ENCODE measurements at places on chromosomes 13 and 19.

GRCh38 chr13:59653916-59654315 is 509.8 kb downstream of the DIAPH3 start:
- DNase-seq = no peak

- no peak for DNase-seq
These were observed 746.6 kb downstream of the SLITRK5 start for GRCh38 chr13:88417801-88418200.

GRCh38 chr13:41621716-41622431 is 164.5 kb downstream of the RGCC start:
- DNase-seq = no peak

- no peak for DNase-seq
These were observed 30.5 kb downstream of the TNFSF14 start for GRCh38 chr19:6639439-6639838.

GRCh38 chr19:5127717-5128116 is 158.8 kb downstream of the KDM4B start:
- no peak for DNase-seq

DNA sequence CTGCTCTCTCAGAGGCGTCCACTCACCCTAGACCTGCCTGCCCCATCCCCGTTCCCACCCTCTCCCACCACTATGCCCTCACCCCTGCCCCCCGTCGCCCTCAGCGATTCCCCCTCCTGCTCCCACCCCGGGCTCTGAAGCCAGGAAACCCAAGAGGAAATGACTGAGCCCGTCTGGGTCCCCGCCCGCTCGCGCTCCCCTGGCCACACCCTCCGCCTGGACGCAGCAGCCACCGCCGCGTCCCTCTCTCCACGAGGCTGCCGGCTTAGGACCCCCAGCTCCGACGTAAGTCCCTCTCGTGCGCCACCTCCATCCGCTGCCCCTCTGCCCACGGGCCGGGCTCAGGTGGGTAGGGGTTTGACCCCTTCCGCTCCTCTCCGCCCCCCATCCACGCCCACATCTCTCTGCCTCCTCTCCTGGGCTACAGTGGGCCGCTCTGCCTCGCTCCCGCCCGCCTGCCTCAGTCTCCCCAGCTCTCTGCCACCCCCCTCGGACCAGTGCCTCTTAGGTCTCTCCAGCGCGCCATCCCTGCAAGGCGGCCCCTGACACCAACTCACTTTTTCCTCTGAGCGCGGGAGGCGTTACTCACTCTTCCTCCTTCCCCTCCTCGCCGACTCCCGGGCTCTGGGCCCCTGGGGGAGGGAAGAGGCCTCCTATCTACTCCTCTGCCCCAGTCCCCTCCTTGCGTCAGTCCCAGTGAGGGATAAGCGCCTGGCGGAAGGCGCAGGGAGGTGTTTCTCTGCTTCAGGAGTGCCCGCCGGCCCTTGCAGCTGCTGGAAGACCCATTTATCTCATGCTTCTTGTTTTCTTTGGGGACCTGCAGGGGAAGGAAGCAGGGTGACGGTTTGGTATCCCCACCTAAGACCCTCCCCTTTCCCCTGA is at the start of gene FXYD5:
Gene FXYD5 (plus strand): TSS at position 211 of the 882 bp plus-strand sequence. CDS start 816 bp downstream, outside the sequence.
- DNase-seq = peak; percentile 78

DNA sequence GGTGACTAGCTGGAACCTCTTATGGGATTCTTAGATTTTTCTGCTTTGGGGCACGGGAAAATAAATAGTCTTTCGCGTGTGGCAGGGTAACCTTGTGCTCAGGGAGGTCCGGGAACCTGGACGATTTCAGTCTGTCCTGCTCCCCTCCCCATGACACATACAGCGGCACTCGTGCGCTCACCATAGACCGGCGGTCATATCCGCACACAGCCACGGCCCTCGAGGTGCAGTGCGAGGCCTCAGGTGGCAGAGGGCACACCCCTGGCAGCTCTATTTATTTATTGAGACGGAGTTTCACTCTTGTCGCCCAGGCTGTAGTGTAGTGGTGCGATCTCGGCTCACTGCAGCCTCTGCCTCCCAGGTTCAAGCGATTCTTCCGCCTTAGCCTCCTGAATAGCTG is 3.0 kb downstream of the ONECUT3 start:
- no peak for DNase-seq

GRCh38 chr13:57409121-57409520 is 222.4 kb upstream of the PCDH17 start:
- no peak for DNase-seq

- DNase-seq = no peak
These were observed 711.8 kb downstream of the UQCRFS1 start for GRCh38 chr19:28500982-28501630.

DNA sequence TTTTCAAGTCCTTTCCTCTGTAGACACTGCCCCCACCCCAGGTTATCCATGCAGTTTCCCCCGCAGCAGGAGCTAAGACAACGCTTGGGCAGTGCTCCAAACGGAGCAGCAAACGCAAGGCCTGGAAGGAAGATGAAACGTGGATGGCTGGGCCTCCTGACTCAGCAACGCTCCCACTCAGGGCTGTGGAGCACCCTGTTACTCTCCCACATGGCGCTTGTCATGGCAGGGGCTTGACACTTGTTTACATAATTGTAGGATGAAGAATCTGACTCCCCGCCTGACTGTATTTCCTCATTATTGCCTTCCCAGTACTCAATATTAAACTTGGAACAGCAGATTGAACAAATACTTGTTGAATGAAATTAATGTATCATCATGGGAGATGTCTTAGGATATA is 799 bp upstream of the C1QTNF9B start:
- DNase-seq = no peak

GRCh38 chr13:95697052-95697680 is 20.2 kb downstream of the DNAJC3 start:
- no peak for DNase-seq

- DNase-seq = no peak
These were observed 12.9 kb downstream of the CLPTM1 start for GRCh38 chr19:44968118-44968517.

DNA sequence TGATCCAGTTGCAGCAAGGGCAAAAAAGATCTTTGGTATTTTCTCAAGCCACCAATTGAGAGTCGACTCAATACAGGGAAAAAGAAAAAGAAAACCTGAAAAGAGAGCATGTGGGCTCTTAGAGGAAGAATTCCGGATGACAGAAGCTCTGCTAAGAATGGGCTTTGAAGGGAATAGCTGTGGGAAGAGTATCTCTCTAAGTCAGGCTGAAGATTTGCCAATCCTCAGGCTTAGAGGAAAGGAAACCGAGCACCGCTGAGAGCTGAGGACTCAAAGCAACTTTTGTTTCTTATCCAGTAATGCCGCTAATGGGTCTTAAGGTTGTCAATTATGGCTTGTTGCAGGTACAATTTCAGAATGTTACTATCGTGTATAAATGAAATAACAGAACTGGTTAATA is 166.4 kb downstream of the EFNB2 start:
- DNase-seq = no peak

DNA sequence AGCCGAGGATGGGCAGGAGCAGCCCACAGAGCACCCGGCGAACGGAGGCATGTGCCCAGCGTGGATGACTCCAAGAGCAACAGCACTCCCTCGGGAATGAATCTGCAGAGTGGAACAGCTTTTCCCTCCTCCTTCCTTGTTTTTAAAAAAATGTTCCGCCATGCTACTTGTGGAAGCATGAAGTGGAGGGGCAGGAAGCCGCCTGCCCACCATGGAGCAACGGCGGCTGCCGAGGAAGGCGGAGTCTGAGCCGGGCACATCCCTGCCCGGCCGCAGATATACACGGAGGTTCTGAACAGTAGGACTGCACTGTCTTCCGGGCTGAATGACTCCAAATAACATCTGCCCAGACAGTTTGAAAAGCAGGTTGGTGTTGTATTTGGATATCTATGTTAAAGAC is 65.2 kb downstream of the SOX1 start:
- DNase-seq = no peak

- no peak for DNase-seq
These were observed 179.8 kb downstream of the TBC1D4 start for GRCh38 chr13:75302071-75302698.

GRCh38 chr19:5091018-5091683 is 122.2 kb downstream of the KDM4B start:
- no peak for DNase-seq

GRCh38 chr19:51640386-51640785 is 6.2 kb downstream of the SIGLEC14 start:
- DNase-seq = no peak

DNA sequence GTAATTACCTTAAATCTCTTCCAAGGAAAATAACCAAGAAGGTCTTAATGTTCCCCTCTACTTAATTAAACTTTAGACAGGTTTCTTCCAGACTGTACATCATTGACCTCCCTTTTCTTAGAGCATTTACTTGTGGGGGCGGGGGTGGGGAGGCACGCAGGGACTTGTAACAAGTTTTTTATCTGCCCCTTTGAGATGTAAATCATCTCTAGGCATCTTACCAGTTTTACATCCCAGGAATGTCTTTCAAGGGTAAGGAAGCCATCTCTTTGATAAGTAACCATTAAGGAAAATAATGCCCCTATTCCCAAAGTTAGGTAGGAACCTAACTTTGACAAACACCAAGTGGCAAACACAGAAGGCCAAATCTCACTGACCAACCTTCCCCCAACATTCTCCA is 528.6 kb downstream of the SUCLA2 start:
- DNase-seq = no peak

GRCh38 chr13:21673789-21674489 is 3.1 kb downstream of the FGF9 start:
- peak; percentile 84 for DNase-seq

GRCh38 chr19:1540365-1540925 is 16.6 kb downstream of the PLK5 start:
- no peak for DNase-seq

DNA sequence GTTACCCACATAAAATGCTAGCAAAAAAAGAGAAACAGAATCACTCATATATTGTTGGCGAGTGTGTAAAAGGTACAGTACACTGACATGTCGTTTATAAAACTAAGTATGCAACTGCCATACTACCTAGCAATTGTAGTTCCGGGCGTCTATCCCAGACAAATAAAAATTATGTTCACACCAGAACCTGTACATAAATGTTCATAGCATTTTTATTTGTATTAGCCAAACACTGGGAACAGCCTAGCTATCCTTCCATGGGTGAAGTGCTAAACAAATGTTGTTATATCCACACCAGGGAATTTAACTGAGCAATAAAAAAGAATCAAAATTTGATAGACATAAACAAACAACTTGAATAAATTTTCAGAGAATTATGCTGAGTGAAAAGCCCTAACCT is 28.9 kb upstream of the POSTN start:
- DNase-seq = no peak
